ENCODE measurements at places on chromosomes 7 and 10.

GRCh38 chr10:96013956-96014355, 29.4 kb upstream of the CCNJ start:
- DNase-seq = no peak

GRCh38 chr10:129950676-129951075, 13.4 kb downstream of the EBF3 start:
- no peak for DNase-seq

- no peak for DNase-seq
Observed at GRCh38 chr10:34121781-34122622, 693.1 kb downstream of the PARD3 start.

- no peak for DNase-seq
Observed at GRCh38 chr7:126698446-126698845, 554.3 kb downstream of the GRM8 start.

DNA sequence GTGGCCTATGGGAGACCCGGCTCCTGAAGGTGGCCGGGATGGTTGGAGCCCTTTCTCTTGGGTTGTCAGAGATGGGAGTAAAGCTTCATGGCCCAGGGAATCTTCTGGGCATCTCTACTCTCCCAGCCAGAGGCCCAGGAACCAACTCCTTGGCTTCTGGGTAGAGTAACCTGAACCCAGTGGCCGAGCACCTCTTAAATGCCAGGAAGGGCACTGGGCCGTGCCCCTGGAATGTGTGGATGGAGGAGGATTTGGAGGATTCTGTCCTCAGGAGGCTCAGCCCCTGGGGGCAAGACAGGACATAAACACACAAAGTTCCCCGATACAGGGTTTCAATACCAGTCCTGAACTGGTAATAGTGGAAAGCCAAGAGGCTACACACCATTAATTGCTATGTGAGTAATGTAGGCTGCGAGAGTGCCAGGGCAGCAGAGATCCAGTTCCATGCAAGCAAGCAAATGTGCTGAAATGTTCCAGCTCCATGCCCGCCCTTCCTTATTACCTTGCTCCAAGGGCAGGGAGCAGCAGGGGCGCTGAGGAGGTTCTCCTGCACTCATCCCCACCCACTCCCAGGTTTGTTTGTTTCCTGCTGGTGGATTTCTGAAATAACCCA, 1.2 kb downstream of the PALD1 start:
- no peak for DNase-seq

- DNase-seq = no peak
Observed at GRCh38 chr10:79502561-79503309, 9.6 kb upstream of the EIF5AL1 start.

DNA sequence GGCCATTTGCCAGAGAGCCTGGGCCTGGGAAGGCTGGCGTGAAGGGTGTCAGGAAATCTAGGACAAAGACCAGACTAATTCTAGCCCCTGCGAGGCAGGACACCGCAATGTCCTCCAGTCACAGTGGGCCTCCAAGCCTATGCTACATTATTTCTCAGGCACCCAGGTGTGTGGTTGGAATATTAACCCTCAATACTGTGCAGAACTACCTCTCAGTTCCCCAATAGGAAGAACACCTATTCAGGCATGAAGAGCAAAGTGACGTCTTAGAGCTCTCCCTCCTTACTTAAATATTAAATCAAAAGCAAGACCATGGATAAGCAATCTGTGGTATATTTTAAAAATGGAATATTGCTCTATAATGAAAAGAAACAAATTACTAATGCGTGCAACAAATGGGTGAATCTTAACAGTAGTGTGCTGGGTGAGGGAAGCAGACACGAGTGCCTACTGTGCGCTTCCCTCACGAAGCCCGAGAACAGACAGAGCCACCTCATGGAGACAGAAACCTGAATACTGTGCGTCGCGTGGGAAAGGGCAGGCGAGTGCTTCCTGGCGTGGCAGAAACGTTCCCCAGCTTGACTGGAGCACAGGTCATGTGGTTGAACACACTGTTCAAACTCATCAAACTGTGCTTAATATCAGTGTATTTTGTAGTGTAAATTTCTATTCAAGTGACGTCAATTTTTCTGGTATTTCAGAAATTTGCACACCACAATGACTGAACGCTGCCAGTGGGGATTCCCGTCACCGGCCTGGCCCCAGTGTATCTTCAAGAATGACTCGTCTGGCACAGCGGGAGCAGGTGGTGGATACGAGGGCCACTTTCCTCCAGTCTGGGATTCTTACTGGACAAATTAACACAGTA, 15.5 kb upstream of the PTPRN2 start:
- no peak for DNase-seq

DNA sequence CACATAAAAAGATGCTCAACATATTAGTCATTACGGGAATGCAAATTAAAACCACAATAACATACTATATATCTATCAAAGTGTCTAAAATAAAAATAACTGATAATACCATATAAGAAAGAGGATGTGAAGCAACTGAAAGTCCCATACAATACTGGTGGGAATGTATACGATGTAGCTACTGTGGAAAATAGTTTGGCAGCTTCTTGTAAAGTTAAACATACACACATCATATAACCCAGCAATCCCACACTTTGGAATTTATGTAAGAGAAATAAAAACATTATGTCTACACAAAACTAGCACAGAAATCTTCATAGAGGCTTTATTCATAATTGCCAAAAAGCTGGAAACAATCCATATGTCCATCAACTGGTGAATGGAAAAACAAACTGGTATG, 10.5 kb upstream of the COMMD3 start:
- no peak for DNase-seq

DNA sequence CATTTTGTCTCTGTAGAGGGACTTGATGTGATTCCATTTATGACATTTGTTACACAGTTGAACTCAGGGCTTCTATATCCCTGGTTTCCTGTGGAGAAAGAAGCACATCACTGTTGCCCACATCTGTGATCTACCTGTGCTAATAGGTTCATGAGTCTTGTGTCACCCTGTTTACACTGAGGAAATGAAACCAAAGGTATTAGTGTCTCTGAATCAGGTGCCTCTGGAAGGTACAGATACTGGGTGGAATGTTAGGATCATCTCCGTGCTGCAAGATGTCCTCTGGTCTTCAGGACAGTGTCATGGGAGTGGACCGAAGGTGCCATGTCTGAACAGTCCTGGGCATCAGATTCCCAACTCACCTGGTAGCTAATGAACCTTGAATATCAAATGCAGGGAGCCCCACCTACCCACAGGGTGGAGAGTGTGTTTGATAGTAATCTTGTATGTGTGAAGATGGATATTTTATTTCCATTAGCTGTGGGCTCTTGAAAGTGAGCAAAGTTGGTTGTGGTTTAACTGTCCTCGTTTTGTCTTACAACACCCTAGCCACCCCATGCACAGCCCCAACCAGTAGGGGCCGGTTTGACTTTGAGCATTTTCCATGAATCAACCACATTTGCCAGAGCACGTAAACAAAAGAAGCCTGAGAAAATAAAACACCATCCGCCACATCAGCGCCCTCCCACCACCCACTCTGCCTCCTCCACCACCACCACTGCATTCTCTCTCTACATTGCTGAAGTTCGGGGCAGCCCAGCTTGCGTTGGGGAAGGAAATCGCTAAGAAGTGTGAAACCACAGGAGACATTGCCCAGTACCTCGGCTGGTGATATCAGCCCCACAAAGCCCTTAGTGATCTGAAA, 40.7 kb downstream of the TARP start:
- no peak for DNase-seq

- no peak for DNase-seq
Observed at GRCh38 chr7:109552017-109552416, 982.3 kb downstream of the DNAJB9 start.

DNA sequence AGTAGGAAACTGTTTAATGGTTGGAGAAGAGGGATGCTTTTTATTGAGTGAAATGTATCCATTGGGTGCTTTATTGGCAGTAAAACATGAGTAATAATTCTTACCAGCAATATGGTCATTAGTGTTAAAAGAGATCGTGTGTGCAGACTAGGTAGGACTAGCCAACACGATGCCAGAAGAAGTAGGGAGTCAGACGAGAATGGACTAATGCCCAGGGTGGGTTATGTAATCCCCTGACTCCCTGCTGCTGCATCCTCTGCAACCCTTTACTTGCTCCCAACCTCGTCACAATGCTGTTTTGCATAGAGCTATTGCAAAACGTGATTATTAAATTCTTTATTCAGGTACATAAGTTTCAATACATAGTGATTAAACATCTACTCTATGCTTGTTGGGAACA, 1213.7 kb downstream of the GATA3 start:
- DNase-seq = no peak

- DNase-seq = no peak
Observed at GRCh38 chr10:2214805-2215204, 477.5 kb upstream of the ADARB2 start.

DNA sequence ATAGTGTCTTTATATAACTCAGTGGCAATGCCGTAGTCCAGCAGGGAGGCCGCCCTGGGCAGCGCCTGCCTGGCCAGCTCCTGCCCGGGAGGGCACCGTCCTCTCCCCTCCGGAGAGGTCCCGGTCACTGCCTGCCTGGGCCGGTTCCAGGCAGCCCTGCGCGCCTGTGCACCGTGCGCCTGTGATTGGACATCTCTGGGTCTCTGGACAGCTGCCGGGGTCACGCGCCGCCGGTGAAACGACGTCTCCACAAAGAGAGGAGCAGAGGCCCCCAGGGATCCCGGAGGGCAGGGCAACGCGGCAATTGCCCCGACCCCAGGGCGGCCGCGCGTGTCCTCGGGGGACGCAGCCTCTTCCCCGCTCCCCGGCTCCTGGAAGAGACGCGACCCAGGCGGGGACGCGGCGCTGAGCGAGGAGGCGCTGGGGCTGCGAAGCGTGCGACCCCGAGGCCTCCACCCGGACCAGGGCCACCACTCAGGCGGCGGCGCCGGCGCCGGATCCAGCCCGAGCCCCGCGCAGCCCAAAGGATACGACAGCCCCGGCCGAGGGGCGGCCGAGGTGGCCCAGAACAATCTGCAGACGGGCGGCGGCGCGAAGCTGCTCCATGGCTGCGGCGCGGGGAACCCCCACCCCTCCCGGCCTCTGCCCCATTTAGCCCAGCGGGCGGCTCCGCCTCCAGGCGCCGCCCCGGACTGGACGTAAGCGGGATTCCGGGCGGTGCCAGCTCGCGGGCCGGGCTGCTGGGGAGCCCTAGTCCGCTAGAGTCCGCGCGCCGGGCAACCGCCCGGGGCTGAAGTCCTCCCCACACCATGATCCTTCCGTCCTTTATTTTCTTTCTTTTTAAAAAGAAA, at the start of gene PHYH:
PHYH (minus strand) TSS at position 628 of the 851 bp plus-strand sequence; CDS start at position 606, 22 bp downstream.
- peak; percentile 50 for DNase-seq

GRCh38 chr7:25515633-25516275, 287.5 kb upstream of the NPVF start:
- DNase-seq = no peak

DNA sequence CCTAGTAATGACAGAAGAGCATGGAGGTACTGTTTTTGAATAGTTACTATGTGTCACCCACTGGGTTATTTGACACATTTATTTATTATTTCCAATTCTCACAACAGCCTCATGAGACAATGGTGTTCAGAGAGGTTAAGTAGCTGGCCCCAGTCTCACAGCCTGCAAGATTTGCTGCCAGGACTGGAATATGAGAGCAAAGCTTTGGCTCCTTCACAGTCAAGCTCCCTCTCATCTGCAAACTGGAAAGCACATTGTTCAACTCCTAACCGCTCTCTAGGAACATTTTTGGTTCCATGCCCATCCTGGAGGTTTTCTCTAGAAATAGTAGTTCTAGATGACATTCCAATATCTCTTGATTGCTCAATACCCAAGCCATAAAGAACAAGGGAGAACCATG, 75.5 kb upstream of the CXCL12 start:
- no peak for DNase-seq

DNA sequence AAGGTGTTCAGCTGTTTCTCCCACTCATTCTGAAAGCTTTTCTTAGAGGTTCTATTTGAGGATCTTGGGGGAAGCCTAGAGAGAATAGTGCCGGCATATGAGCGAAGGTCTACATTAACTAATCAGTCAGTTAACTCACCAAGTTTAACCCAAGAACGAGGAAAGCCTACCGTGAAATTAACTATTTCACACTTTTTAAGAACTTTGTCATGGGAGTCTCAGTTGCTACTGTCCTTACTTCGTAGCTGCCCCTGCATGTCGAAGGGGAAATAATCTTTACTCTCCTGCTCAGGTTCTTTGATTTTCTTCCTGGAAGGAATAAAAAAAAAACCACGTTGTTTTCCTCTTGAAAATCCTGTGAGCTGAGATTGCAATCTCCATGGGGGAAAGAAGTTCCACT, 115.1 kb downstream of the FRMD4A start:
- DNase-seq = no peak

DNA sequence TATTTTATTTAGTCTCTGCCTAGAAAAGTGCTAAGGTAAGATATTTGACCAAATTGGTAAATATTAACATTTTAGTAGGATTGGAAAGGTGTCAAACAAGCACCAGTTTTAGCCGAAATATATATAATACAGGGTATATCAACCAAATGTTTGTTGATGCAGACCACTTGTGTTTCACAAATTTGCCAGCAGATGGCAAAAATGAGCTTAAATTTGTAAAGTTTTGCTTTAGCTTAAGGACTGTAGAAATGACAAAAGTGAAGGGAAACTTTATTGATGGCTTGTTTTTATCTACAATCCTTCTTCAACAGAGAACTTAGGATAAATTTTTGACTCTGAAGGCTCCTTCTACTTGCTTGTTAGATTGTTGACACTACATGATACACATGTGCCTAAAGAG, 4.8 kb upstream of the POLR1F start:
- no peak for DNase-seq

GRCh38 chr7:156751319-156751718, 110.7 kb downstream of the RNF32 start:
- peak; percentile 69 for DNase-seq

DNA sequence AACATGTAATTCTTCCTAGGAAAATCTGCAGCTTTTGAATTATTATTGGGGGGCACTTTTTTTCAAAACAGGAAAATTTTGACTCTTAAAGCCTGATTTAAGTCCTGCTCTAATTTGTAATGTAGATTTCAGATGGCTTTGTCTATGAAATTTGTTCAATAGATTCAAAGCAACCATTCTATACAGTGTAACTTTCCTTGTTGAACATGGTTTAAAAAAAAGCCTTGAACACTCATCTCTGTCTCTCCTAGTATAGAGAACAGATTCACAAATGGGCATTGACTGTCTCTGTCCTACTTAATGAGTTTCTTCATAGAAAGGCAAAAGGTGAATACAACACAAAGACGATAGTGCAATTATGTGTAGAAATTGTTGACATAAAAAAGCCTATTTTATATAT, 269.4 kb upstream of the ETV1 start:
- DNase-seq = no peak

DNA sequence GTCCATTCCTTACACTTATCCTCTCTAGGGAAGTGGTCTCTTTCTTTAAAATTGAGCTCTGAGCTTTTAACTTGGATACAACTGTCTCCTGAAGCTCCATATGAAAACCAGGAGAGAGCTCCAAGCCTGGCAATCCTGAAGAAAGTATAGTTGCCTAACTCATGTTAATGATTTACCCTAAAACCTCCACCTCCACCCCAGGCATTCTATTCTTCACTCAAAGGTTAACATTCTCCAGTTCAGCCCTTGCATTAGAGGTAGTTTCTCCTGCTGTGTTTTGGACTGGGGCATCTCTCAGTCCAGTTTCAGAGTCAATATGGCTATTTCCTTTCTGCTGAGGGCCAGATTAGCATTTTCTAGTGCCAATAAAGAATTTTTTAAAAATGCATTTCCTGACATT, 195.5 kb downstream of the SLC25A13 start:
- no peak for DNase-seq

All from GM04503 (cell line).